ENCODE measurements at places on chromosomes 7 and 10.

- ATAC-seq, result no peak
Observed at GRCh38 chr7:45712057-45712689, 138.0 kb downstream of the ADCY1 start.

GRCh38 chr10:4533621-4534020, 292.4 kb upstream of the AKR1E2 start:
- no peak for ATAC-seq

DNA sequence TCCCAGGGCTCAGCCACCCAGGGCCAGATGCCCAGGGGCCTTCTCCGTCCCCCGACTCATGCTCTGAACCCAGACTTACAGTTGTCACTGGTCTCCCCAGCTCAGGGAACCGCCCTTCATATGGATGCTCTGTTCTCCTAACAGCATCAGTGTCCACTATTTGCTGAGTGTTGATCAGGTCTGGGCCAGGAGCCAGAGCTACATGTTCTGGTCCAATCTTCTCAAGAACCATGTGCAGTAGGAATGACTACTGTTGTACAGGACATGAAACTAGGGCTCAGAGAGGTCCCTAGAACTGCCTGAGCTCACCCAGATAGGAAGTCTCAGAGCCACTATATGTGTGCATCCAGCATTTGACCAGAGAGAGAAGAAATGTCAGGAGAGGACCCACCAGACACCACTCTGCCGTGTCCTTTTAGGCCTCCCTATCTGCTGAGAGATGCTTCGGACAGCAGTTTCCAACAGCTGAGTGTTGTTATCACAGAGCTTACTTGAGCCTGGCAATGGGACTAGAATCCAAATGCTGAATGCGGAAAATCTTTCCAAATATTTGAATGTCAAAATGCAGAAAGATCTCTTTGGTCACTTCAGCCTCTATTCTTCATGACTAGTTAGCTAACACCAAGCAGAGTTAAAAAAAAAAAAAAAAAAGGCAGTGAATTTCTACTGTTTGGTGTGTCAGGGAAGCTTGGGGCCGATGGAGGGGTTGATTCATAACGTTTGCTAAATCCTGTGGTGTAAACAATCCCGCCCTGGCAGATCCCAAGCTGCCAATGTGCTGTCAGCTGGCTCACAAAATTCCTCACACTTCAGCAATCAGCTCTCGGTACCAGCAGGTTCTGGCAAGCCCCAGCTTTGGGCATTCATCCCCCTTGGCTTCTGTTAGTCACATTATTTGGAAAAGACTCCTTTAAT, 246.1 kb downstream of the TNS3 start:
- ATAC-seq, result peak; percentile 39

DNA sequence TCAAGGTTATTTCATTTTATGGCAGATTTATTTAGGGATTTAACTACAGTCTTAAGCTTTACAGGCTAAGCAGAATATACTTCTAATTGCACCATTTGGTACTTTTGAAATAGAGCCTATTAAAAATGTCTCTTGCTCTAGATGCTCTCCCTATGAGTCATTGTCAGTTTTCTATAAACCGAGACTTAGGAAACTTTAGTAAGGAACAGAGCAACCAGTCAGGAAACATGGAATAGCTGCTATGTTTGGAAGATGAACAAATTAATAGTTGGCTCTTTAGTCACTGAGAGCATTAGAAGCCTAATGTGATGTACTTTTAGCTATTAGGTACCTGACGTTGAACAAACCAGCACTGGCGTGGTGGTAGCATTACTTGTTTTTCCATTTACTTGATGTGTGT, 35.3 kb downstream of the INPP5F start:
- no peak for ATAC-seq

DNA sequence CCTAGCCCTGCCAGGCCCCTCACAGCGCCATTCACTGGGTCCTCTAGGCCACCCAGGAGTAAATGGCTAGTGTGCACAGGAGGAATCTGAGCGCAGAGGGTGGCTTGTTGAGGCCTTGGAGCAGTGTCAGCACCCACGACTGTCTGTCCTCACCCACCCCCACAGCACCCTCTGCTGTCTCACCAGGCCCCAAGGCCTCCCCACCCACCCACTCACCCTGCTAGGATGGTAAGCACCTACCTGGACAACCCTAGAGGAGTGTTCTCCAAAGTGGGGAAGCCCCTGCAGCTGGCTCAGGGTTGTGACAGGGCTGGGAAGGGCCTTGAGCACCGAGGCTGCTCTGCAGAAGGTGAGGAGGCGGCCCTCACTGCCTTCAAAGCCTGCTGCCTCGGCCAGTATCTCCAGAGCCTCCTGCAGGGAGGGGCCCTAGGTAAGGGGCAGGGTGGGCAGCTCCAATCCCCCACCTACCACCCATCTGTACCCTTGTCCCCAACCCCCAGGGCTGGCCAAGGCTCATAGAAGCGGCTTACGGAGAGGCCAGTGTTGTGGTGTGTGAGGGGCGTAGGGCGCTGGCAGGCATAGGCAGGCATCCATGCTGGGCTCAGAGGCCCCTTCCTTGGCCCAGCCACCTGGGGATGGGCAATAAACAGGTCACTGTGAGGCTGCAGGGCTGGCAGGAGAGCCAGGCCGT, 2.9 kb downstream of the POLM start:
- ATAC-seq, result no peak

DNA sequence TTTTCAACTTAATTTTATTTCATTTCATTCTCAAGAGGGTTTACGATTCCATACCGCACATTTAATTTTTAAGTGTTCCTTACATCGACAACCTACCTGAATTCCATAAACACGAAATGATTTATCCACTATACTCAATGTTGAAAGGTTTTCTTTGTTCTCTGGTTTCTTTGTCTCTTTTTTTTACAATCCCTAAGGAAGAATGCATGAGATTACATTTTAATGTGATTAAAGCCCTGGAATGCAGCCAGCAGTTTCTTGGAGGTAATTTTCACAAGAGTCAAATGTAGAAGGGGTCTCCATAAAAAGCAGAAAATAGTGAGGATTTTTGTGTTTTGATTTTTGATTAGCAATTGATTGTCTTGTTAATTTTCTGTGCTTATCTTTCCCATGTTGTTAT, 59.2 kb upstream of the ADCY1 start:
- no peak for ATAC-seq

- no peak for ATAC-seq
Observed at GRCh38 chr7:131879424-131879823, 323.0 kb upstream of the PODXL start.

DNA sequence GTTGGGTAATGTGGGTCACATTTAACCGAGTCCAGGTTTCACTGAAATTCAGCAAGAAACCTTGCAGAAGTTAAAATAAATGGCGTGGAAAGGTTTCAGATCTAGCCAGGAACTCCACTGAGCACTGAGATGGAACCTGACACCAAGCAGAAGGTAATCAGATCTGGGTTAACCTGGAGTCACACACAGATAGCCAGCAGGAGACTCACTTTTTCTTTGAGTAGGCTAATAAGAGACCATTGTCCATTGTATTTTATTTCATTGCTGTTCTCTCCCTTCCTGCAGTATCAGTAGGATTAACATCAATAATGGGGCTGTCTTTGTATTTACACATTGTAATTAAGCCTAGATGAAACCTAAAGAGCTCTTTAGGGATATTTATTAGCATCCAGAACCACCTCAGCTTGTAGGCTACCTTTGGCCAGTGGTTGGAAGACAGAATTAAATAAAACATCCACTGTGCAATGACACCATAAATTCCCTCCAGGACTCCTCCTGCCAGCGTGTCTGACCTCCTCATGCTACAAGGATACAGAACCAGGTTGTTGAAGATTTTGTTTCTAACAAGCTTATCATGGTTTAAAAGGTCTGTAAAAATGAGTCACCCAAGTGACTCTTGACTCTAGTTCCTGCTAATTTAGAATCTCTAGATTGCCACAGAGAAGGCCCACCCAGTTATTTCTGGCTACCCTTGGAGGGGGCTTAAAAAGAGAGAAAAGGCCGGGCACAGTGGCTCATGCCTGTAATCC, 151.1 kb downstream of the SORCS1 start:
- no peak for ATAC-seq

GRCh38 chr7:25906003-25906402, 246.0 kb upstream of the NFE2L3 start:
- ATAC-seq, result no peak

- no peak for ATAC-seq
Observed at GRCh38 chr7:17863095-17863808, 77.0 kb downstream of the SNX13 start.

DNA sequence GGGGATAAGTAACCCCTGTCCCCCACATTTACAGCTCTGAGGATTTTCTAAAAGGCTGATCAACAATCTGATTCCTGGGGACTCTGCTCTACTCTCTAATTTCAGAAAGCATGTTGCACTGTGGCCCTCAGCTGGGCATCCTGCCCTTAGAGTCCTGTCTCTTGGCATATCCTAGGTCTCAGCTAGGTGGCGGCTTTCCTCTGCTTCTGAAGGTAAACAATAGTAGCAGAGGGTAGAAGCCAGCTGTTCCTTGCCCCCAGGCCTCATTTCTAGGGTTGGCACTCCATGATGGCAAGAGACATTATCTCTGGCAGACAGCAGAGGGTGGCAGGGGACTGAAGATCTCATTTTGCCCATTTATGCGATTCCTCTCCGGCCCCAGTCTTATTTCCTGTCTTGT, 77.0 kb downstream of the ADCYAP1R1 start:
- ATAC-seq, result no peak

DNA sequence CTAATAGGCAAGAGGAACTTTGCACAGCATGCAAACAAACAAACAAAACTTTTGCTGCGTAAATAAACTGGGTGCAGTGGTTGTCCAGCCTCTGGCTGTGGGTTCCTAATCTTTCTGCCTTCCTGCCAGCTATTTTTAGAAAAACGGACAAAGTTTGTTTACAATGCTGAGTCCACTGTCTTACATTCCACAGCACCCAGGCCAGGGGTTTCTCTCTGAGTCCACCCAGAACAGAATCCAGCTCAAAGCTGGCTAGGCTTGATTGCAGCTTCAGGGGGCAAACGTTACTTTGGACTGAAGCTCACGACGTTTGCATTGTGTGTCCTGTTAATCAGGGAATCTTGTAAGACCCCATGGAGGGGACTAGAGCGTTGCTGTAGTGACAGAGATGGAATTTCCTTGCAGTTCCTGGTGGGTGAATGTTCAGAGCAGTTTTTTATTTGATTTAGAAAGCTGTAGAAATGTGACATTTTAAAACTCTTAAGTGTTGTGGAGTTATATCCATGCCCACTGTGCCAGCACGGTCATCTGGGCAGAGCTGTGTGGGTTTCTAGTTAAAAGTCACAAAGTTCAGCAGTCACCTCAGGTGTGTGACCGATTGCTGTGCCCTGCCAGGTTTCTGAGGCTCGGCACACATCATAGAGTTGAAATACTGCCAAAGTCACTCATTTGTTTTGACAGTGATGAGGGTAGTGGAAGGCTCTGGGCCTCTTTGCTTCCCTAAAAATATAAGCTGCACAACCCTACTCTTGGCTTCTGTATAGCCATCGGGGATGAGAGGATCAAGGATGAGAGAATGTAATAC, 247.0 kb downstream of the STK31 start:
- ATAC-seq, result peak; percentile 27

DNA sequence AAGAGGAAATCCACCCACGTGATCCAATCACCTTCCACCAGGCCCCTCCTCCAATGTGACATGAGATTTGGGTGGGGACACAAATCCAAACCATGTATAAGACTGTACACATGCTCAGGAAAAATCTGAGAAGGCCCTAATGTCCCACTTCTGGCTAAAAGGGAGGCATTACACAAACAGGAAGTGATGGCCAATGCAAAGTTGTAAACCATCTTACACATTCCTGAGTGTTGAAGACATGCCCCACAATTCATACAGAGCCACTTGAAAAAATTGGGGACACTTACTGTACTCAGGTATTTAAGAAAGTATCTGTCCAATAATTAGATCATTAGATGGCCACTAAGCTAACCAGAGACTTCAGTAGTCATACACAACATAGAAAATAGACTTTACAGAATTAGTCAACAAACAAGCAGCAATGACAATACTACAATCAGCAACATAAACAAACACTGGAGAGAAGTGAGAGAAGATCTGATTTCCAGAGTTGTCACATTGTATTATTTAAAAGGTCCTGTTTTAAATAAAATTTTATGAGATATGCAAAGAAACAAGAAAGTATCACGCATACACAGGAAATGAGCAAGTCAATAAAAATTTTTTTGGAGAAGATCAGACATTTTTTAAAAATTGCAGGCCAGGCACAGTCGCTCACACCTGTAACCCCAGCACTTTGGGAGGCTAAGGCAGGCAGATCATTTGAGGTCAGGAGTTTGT, 143.3 kb downstream of the DGKI start:
- no peak for ATAC-seq

All from motor neuron (in vitro differentiated cells).